SJSA1 (cell line): ENCODE measurements at places on chromosomes 4 and X.

GRCh38 chr4:131304686-131305085, 1844.4 kb upstream of the PCDH10 start:
- no peaks in the 10 kb centered on the region for H3K27me3 ChIP-seq
- no peak overlapping the region for H3K27ac ChIP-seq
- no peak overlapping the region for H3K4me3 ChIP-seq
- H3K4me1 ChIP-seq, result no peaks in the 10 kb centered on the region
- no peak for DNase-seq

- no peak overlapping the region for H3K4me3 ChIP-seq
- no peaks in the 10 kb centered on the region for H3K4me1 ChIP-seq
- DNase-seq, result no peak
- no peak overlapping the region for H3K27ac ChIP-seq
These were observed 777.3 kb upstream of the GALNTL6 start for GRCh38 chr4:171035909-171036308.

- peaks cover 16% of the 10 kb centered on the region for H3K27me3 ChIP-seq
- DNase-seq, result no peak
- H3K4me3 ChIP-seq, result no peak overlapping the region
- H3K36me3 ChIP-seq, result no peaks in the 10 kb centered on the region
These were observed 23.3 kb downstream of the HAND2 start for GRCh38 chr4:173506597-173507211.

GRCh38 chr4:83454686-83455085, 937 bp downstream of the HELQ start:
- no peaks in the 10 kb centered on the region for H3K27me3 ChIP-seq
- H3K27ac ChIP-seq, result peak overlapping the region; percentile 91; the same call in 1 of the 2 replicates
- peaks cover 54% of the 10 kb centered on the region for H3K36me3 ChIP-seq

GRCh38 chr4:76607266-76607799, 172.3 kb downstream of the SHROOM3 start:
- no peak for DNase-seq
- no peak overlapping the region for H3K4me3 ChIP-seq
- no peaks in the 10 kb centered on the region for H3K36me3 ChIP-seq
- H3K4me1 ChIP-seq, result peaks cover 60% of the 10 kb centered on the region

GRCh38 chr4:1207603-1208265, 35.4 kb upstream of the SPON2 start:
- no peak overlapping the region for H3K27ac ChIP-seq
- H3K36me3 ChIP-seq, result peaks cover 4% of the 10 kb centered on the region; the same call in 1 of the 2 replicates
- no peak overlapping the region for H3K4me3 ChIP-seq
- no peak for DNase-seq

- no peaks in the 10 kb centered on the region for H3K27me3 ChIP-seq
- no peaks in the 10 kb centered on the region for H3K36me3 ChIP-seq
- H3K4me3 ChIP-seq, result no peak overlapping the region
- H3K4me1 ChIP-seq, result no peaks in the 10 kb centered on the region
- no peak for DNase-seq
These were observed 240.5 kb upstream of the HS3ST1 start for GRCh38 chr4:11669156-11669555.

- no peaks in the 10 kb centered on the region for H3K4me1 ChIP-seq
- H3K4me3 ChIP-seq, result no peak overlapping the region
- no peaks in the 10 kb centered on the region for H3K27me3 ChIP-seq
- no peak overlapping the region for H3K27ac ChIP-seq
These were observed 82.8 kb downstream of the C4orf51 start for GRCh38 chr4:145762719-145763118.

DNA sequence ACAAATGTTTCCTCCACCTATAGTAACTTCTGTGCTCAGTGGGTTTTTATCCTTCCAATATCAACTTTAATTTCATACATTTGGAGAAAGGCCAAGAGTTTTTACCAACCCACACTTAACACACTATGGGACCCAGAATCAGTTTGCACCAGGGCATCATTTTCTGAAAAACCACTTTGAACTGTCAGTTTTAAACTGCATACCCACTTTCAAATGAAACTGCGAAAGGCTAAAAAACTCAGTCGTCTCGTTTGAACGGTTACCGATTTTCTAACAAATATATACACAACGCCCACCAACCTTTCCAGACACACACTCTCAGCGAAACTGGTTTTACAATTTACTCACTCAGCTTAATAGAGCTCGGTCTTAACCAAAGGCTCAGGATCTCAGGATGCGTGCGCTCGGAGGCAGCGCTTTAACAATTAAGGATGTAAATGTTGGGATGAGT, 376 bp downstream of the ABCG2 start:
- H3K27ac ChIP-seq, result peak overlapping the region; percentile 69
- H3K27me3 ChIP-seq, result no peaks in the 10 kb centered on the region
- peak overlapping the region; percentile 57 for H3K4me3 ChIP-seq
- no peaks in the 10 kb centered on the region for H3K36me3 ChIP-seq

DNA sequence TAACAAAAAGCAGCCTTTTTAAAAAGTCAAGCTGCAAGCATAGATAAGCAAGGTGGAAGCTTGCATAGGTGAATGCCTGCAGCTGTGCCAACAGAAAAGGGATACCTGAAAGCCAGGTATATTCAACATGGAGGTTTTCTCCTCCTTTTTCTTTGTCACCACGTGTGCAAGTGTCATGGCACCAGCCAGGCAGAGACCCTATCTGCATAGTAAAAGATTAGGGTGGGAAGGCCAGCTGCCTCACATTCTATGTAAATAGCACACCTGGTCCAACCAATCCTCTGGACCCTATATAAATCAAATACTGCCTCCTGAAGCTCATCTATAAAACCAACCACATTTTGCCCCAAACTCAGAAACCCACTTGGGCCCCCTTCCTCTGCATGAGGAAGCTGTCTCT, 28.0 kb upstream of the PLK4 start:
- H3K4me3 ChIP-seq, result no peak overlapping the region
- H3K27me3 ChIP-seq, result no peaks in the 10 kb centered on the region
- H3K4me1 ChIP-seq, result peaks cover 8% of the 10 kb centered on the region; the same call in 1 of the 2 replicates
- no peaks in the 10 kb centered on the region for H3K36me3 ChIP-seq

DNA sequence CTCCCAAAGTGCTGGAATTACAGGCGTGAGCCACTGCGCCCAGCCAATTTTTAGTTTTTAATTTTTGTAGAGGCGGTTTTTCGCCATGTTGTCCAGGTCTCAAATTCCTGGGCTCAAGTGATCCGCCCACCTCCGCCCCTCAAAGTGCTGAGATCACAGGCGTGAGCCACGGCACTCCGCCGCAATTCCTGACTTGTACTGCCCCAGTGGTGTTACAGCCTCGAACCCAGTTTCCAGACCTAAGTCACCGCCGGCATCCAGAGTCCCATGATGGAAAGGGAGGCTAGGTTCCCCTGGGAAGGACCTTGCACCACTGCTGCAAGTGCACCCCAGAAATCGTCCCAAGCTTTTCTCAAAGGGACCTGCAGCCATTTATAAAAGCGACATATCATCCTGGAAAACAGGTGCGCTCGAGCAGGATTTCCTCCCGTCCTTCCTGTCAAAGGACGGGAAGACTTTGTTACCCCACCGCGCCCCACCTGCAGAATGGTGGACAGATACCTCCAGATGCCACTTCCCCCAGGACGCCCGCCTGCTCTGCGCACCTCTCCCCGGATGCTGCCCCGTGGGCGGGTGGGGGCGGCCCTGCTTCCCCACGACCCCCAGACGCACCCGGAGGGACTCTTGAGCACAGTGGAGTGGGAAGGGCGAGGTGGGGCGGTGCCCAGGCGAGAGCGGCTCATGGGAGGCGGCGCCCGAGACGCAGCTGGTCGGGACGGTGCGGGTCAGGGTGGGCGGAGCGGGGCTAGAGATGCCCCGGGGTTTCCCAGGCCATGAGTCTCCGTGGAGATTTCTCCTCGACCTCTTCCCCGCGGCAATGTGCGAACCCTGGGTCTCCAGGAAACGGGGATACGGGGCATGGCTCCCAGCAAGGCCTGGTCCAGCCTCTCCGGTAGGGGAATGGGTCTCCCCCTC, 947 bp upstream of the RPL10 start:
- H3K36me3 ChIP-seq, result peaks cover 40% of the 10 kb centered on the region
- no peak for DNase-seq
- peak overlapping the region; percentile 58 for H3K4me3 ChIP-seq
- peak overlapping the region; percentile 97 for H3K27ac ChIP-seq

DNA sequence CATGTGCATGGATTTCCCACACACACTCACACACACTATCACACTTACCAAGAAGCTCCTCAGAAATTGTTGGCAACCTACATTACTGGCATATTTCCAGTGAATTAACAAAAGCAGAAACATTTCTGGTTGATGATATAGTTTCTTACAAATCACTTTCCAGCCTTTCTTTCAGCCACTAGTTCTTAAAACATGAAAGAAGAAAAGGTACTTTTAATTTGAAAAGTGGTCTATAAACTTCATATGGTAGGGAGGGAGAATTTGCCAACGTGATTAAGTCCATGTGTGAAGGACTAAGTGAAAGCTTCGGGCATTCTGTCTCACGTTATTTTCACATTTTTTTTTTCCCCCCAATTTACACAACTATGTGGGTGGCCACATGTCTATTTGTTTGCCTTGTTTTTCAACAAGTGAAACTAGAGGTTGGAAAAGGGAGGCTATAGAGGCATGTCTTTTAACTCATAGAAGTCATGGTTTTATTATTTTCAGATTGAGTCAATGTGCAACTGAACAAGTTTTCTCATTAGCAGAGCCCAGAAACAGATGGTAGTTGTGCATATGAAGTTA, 832.1 kb upstream of the INTU start:
- no peaks in the 10 kb centered on the region for H3K36me3 ChIP-seq
- DNase-seq, result peak; percentile 62
- H3K4me1 ChIP-seq, result peaks cover 17% of the 10 kb centered on the region
- H3K27ac ChIP-seq, result no peak overlapping the region

GRCh38 chr4:141027421-141027820, 105.8 kb downstream of the RNF150 start:
- H3K27ac ChIP-seq, result no peak overlapping the region
- no peaks in the 10 kb centered on the region for H3K27me3 ChIP-seq
- peaks cover 5% of the 10 kb centered on the region; the same call in 1 of the 2 replicates for H3K4me1 ChIP-seq
- no peak overlapping the region for H3K4me3 ChIP-seq
- no peak for DNase-seq

- H3K4me1 ChIP-seq, result no peaks in the 10 kb centered on the region
- no peak overlapping the region for H3K4me3 ChIP-seq
- H3K27me3 ChIP-seq, result no peaks in the 10 kb centered on the region
- H3K27ac ChIP-seq, result no peak overlapping the region
These were observed 310.2 kb downstream of the ASMT start for GRCh38 chrX:1925053-1925481.

DNA sequence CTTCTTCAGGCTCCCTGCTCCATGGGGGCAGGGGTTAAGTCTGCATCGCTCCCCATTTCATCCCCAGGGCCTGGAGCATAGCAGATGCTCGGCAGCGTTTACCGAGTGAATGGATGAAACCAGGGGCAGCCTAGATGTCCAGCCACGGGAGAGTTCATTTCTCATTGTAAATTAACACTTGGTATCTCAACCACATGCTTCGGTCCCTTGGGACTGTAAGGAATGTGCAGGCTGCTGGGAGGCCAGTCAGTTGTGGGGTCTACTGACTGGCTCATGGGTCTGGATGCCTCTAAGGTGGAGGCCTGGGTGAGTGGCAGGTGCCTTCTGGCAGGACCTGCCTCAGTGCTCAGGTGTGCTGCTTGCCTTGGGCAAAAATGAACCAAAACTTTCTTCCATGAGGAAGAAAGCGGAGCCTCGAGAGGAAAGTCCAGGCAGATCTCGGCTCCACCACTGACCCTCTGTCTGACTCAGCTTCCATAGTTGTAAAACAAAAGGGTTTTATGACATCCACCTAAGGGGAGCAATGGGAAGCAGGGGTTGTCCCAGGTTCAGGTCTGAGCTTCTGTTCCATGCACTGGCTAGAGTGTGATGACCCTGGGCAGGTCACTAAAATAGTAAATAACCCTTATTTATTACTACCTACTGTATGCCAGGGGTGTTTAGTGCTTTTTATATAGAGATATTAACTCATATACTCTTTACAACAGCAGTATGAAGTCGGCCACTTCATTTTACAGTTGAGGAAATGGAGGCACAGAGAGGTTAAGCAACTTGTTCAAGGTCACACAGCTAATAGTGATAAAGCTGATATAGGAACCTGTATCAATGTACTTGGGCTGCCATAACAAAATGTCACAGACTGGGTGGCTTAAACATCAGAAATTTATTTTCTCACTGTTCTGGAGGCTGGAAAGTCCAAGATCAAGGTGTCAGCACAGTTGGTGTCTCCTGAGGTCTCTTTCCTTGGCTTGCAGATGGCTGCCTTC, 144.3 kb upstream of the STX18 start:
- no peak overlapping the region for H3K27ac ChIP-seq
- DNase-seq, result no peak
- H3K36me3 ChIP-seq, result no peaks in the 10 kb centered on the region
- H3K27me3 ChIP-seq, result no peaks in the 10 kb centered on the region
- no peaks in the 10 kb centered on the region for H3K4me1 ChIP-seq

- DNase-seq, result no peak
- no peaks in the 10 kb centered on the region for H3K27me3 ChIP-seq
- H3K27ac ChIP-seq, result no peak overlapping the region
- H3K4me1 ChIP-seq, result no peaks in the 10 kb centered on the region
- no peak overlapping the region for H3K4me3 ChIP-seq
These were observed 67.1 kb downstream of the PRDM5 start for GRCh38 chr4:120855307-120856001.

DNA sequence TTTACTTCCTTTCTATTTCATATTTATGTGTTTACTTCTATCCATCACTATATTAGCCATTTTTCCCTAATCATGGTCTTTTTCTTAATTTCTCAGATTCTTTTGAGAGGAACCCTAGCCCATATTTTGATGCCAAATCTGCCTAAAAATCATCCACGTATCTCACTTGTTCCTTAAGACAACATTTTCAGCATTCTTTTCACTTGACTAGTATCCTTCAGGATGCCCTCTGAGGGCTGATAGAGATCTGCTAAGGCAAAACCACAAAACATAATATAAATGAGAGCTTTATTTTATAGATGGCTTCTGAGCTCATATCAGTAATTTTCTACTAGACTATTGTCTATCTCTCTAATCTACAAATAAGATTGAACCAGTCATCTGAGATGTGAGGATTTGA, 341.9 kb downstream of the GPM6A start:
- H3K27ac ChIP-seq, result no peak overlapping the region
- no peak for DNase-seq
- H3K4me1 ChIP-seq, result peaks cover 13% of the 10 kb centered on the region
- H3K27me3 ChIP-seq, result no peaks in the 10 kb centered on the region
- no peak overlapping the region for H3K4me3 ChIP-seq
- H3K36me3 ChIP-seq, result no peaks in the 10 kb centered on the region

- H3K4me3 ChIP-seq, result no peak overlapping the region
- no peak for DNase-seq
- no peaks in the 10 kb centered on the region; the same call in 1 of the 2 replicates for H3K36me3 ChIP-seq
- no peaks in the 10 kb centered on the region for H3K27me3 ChIP-seq
- peaks cover 63% of the 10 kb centered on the region for H3K4me1 ChIP-seq
- no peak overlapping the region for H3K27ac ChIP-seq
These were observed 10.5 kb downstream of the KLF3 start for GRCh38 chr4:38674258-38675144.

GRCh38 chr4:183906489-183906738, 1.3 kb downstream of the STOX2 start:
- H3K4me1 ChIP-seq, result peaks cover 14% of the 10 kb centered on the region
- no peak for DNase-seq
- no peak overlapping the region for H3K27ac ChIP-seq
- no peaks in the 10 kb centered on the region for H3K36me3 ChIP-seq

- no peaks in the 10 kb centered on the region for H3K27me3 ChIP-seq
- H3K27ac ChIP-seq, result peak overlapping the region; percentile 94
- no peak overlapping the region for H3K4me3 ChIP-seq
- H3K36me3 ChIP-seq, result no peaks in the 10 kb centered on the region; the same call in 1 of the 2 replicates
- H3K4me1 ChIP-seq, result peaks cover 37% of the 10 kb centered on the region
- peak; percentile 99 for DNase-seq
These were observed 27.5 kb upstream of the PDGFC start for GRCh38 chr4:156999175-156999517.
